ENCODE measurements at places on chromosomes 1 and 21.

- no peak for DNase-seq
Observed at GRCh38 chr1:22098752-22099151, 44.1 kb downstream of the WNT4 start.

DNA sequence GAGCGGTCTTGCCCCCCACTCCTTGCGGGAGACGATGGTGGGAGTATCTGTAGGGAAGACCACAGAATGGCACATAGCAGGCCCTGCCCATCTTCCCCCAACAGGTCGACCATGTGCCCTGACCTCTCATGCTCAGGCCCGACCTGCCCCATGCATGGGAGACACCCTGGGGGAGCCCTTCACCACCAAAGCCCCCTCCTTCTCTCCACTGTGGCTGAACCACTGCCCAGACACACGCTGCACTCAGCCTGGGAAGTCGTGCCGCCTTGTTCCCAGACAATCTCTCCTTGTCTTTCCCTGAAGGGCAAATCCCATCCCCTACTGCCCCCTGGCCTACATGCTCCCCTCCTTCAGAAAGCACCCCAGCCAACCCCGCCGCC is 5.5 kb downstream of the PGLYRP3 start:
- no peak for DNase-seq

DNA sequence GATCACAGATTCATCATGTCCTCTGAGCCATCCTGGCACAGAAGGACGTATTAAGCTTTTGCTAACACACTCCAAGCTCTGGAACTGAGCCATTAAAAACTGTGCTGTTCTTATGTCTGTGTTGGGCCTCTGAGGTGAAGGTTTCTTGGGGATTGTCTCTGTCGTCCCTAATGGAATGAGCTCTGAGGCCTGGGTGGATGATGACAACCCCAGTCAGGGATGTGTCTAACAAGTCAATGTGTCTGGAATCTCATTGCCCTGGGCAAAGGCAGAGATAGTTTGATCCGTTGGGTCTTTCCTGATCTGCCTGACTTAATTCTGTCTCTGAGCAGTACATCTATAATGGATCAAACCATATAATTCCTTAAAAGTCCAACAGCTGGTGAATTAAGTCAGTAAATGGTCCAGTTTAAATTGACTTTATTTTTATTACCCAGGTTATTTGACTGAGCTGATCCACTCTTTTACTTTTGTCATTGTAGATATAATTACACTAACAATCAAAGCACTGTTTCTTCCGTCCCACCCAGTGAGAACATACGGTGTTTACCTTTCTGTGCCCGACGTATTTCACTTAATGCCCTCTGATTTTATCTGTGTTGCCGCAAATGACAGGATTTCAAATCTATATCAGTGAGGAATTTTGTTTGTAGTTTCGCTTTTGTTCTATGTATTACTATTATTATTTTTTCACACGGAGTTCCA is 38.8 kb upstream of the OR2B11 start:
- no peak for DNase-seq

- no peak for DNase-seq
Observed at GRCh38 chr1:212536586-212536985, 72.0 kb upstream of the ATF3 start.

DNA sequence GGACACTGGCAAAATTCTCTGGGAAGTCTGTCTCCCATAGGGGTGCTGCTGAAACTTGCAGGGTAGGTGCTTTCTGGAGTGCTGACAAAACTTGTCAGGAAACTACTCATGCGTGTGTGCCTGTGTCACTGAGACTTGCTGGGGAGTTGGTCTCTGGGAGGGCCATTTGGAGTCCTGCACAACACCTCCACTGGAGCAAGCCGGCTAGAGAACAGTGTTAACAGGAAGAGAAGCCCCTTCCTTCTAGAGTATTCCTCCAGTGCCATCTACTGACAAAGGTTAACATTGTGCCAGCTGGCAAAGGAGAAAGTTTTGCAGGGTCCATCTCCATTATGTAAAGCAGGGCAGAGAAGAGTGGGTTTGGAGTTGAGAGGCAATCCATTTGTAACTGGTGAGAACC is 30.0 kb downstream of the ZMYM4 start:
- DNase-seq, result peak; percentile 2

DNA sequence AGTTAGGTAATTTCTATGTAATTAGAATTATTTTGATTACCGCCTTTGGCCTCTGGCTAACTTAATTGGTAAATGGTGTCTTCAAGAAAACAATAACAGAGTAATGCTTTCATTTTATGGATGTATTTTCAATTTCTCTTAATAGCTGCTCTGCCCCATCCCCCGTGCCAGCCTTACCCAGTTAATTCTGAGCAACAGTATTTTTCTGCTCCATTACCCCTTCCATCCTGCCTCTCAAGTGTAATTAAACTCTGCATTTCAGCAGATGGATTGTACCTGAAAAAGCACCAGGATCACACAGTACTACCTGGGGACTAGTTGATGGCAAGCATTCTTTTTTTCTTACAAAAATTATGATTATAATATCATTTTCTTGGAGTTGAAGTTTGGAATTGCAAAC is 104.2 kb downstream of the KIAA0319L start:
- no peak for DNase-seq

GRCh38 chr1:165431079-165431478 is 13.8 kb downstream of the RXRG start:
- DNase-seq, result no peak

- DNase-seq, result no peak
Observed at GRCh38 chr1:5705751-5706150, 286.5 kb downstream of the NPHP4 start.

- no peak for DNase-seq
Observed at GRCh38 chr21:44880405-44881197, 7.1 kb upstream of the PTTG1IP start.

DNA sequence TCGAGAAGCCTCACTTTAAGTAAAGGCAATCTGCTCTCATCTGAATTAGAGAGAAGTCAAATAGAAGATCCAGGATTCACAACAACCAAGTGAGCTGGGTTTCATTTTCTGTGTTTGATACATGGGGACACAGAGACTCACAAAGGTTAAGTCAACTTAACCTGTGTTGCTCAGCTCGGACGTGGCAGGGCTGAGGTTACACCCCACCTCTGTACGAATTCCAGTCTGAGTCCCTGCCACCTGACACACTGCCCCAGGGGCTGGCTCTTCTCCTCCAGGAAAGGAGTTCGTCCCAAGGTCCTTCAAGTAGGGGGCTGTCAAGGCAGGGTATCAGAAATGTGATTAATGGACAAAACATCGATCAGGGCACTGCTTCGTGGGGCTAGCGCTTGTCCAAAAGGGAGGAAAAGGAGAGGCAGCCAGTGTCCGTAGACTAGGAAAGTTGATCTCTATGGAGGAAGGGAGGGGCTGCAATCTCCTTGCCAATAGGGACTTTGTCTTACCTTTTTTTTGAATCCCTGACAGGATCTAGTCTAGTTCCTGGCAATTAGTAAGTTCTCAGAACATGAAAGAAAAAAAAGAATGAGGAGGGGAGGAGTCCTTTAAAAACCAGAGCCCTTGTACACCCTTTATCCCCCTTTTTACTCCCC is 116.4 kb downstream of the CNIH3 start:
- no peak for DNase-seq

- DNase-seq, result no peak
Observed at GRCh38 chr1:198316546-198317100, 159.8 kb downstream of the NEK7 start.

DNA sequence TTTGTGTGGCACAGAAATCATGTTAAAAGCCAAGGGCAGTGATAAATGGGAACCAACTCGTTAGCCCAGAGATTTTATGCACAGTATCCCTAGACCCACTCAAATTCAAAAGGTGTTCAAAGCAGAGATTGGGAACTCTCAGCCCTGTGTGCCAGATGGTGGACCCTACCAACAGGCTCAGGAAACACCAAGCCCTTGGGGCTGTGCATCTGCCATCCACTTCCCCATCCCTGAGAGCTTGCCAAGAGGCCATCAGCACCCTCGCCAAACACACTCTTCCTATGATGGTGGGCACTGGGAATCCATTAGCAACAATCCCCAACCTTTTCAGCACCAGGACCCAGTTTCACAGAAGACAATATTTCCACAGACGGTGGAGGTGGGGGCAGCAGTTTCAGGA is 194.2 kb upstream of the NFIA start:
- DNase-seq, result no peak

DNA sequence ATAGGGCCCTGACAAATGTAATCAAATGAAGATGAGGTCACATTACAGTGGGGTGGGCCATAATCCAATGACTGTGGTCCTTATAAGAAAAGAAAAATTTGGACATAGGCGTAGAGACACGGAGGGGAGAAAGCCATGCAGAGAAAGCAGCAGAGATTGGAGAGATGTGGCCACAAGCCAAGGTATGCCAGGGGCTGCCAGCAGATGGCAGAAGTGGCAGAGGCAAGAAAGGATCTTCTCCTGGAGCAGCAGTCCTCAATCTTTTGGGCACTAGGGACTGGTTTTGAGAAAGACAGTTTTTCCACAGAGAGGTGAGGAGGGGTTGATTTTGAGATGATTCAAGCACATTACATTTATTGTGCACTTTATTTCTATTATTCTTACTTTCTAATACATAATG is 355.1 kb downstream of the NPHP4 start:
- no peak for DNase-seq

DNA sequence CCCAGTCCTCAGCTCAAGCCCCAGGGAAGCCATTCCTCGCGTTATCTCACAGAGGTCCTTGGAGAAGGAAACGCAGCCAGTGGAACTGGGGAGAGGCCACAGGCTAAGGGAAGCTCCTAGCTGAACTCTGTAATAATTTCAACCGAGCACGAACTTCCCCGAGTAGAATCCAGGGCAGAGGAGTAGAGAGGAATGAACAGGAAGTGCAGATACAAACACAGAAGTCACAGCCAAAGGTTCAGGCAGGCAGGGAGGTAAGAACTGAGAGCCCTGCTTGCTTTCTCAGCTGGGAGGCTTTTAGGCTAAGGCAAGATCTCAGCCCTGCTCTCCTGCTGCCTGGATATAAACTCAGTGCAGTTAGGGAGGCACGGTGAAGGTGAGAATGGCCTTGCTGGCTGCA is 23.7 kb downstream of the WARS2 start:
- DNase-seq, result no peak

GRCh38 chr1:156750191-156750672 is 1.2 kb downstream of the HDGF start:
- DNase-seq, result no peak

GRCh38 chr1:200038981-200039848 is 11.7 kb downstream of the NR5A2 start:
- DNase-seq, result peak; percentile 70
